Activated CD4-positive, alpha-beta T cell treated with anti-CD3 and anti-CD28 coated beads, Interleukin-2, Interleukin-6, amounts not matched to agents 100 ng/mL and 50 ng/mL, durations not matched to agents 16 hours and 8 hours (primary cell): ENCODE measurements at places on chromosomes 3 and 15.

- DNase-seq: no peak
These were observed 134.3 kb downstream of the TIGIT start for GRCh38 chr3:114428044-114428595.

- no peak for DNase-seq
These were observed 58.5 kb downstream of the TP53BP1 start for GRCh38 chr15:43434446-43434845.

DNA sequence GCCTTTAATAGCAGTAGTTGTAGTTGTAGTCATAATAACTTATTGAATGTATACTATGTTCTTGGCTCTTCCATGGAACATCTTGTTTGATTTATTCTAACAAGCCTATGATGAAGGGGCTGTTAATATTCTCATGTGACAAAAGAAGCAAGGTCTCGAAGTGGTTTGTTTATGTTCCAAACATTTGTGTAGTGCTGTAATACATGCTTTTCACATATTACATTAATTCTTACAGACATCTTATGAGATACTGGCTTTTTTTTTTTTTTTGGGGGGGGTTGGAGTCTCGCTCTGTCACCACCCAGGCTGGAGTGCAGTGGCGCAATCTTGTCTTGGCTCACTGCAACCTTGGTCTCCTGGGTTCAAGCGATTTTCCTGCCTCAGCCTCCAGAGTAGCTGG lies 252.3 kb downstream of the PTPRG start:
- no peak for DNase-seq

DNA sequence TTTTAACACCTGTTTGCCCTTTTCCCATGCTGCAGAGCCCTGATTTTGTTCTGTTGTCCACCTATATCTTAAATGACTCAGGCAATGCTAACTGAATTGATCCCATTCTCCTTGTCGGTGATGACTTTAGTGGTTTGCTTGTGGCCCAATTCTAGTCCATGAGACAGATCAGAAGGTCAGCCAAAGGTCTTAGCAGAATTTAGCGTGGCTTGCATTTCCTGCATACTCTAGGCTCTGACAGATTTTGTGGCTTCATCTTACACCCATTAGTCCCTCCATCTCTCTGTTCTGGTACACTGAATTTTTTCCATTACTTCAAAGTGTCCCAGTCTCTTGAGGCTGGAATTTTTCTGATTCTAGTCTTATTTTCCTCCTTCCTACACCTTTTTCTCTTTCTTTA lies 161.9 kb downstream of the STAC start:
- DNase-seq: no peak

GRCh38 chr15:51191766-51192165 lies 97.1 kb upstream of the TNFAIP8L3 start:
- DNase-seq: no peak

GRCh38 chr15:59960318-59960717 lies 43.8 kb upstream of the FOXB1 start:
- no peak for DNase-seq
